HFFc6 (cell line): ENCODE measurements at places on chromosomes 3 and 15. TPM values are rescaled to one million over a fixed set of nuclear protein-coding genes. Genes with fewer than 3 reads are reported as not detected.
A peak's percentile ranks its signal among the peaks of the same experiment; 100 is the strongest.

Gene LRRK1
- 10.9 to 13.6 TPM (median 13.4 TPM) in 3 replicates for total RNA-seq

Gene POTEB3
- total RNA-seq, result not detected in 3 replicates

- DNase-seq, result no peak
These were observed 346.1 kb downstream of the EPHB1 start for GRCh38 chr3:135141160-135141559.

- DNase-seq, result peak; percentile 95
These were observed 26.5 kb downstream of the IGSF10 start for GRCh38 chr3:151434151-151434890.

DNA sequence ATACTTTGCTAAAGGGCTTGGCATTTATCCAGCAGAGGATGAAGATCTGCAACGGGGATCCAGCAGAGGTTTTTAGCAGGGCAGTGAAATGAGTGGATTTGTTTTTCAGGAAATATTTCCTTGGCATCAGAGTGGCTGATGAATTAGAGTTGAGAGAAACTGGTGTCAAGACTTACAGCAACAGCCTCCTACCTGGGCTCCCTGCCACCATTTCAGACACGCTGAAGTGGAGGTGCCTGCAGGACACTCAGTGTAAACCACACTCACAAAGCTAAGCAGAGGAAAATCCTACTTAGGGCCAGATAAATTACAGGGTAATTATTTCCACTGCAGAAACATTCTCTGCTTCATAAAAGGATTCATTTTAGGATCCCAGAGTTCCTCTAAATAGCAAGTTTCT is 519.7 kb downstream of the FGF12 start:
- DNase-seq, result no peak

GRCh38 chr3:16302082-16302631 is 37.1 kb downstream of the OXNAD1 start:
- no peak for DNase-seq

- DNase-seq, result no peak
These were observed 21.7 kb downstream of the GOLIM4 start for GRCh38 chr3:168073842-168074605.

DNA sequence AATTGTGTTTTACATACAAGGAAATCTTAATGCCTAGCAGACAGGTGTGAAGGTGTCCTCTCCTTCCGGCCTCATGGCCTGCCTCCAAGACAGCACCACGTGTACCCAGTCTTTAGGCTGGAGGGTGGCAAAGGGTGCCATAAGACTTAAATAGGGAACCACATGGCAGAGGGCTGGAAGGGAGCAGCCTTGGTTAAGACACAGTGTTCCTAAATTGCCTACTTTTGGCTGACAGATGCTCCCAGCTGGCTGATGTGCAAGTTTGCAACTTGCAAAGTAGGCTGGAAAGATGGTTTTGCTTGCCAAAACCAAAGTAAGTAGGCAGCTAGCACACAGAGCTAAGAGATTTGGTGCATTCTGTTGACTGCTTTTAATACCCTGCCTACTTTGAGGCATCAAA is 45.2 kb downstream of the CCNB2 start:
- no peak for DNase-seq

DNA sequence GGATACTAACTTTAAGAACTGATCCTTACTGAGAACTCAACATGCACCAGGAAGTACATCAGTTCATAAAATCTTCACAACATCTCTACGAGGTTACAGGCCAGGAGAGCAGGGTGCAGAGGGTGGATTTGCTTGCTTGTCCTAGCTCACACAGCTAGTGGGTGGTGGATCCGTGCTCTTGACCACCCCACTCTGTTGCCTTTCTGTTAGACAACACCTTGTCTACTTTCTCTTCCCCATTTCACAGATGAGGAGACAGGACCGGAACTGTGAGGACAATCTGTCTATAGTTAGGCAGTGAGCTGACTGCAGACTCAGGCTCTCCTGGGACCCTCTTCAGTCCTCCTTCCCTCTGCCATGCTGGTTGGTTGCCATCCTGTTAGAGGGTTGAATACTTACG is 221.7 kb upstream of the TLE3 start:
- DNase-seq, result no peak

DNA sequence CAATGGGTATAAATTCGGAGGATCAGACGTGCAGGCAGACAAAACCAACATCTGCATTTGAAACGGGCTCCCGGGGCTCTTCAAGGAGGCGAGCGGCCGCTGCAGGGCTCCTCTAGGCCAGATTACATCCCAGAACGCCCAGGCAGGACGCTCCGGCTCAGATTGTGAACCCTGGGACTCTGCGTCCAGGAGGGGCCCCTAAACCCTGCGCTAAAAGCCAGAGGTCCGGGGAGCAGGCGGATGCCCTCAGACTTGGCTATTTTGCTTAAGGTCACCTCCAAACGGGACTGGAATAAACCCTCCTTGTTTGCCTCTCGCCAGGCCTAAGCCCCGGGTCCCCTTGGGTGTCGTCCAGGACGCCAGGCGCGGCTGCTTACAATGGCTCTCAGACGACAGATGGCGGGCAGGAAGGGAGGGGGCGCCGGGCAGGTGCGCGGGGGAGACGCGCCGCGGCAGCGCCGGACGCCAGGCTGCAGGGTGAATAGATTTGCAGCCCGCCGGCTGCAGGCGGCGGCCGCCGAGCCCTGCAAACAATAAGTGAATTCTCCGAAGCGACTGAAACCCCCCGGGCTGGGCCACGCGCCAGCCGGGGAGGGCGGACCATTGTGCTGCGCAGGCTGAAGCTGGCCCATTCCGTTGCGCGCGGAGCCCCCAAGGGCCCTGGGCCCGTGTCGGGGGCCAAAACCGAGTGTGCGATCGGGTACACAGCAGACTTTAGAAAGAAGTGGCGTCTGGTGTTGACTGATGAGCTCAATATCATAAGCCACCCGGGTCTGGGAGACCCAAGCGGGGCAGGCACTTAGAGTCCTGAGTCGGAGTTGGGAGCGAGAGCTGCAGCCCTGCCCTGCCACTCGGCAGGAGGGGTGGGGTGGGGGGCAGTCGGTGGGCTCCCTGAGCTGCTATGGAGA is 32.3 kb upstream of the AMOTL2 start:
- no peak for DNase-seq
